ENCODE measurements at places on chromosomes 2 and 18.

DNA sequence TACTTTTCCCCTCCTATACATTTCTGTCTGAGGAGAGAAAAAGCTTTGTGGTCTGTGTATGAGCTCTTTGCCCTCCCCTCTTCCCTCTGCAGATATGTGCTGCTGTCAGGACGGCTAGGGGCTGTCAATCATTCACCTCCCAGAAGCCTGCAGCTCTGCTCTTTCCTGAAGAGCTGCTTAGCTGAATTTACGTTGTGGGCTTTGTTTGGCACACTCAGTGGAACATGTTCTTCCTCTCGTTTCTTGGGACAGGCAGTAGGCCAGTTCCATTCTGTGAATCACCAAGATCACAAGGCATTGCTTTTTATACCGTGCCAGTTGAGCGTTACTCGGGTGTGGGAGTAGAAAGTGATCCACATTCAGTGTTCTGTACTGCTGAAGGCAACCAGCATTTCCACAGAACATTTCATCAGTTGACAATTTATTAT, 136.7 kb downstream of the LAMA3 start:
- DNase-seq = peak; percentile 35

DNA sequence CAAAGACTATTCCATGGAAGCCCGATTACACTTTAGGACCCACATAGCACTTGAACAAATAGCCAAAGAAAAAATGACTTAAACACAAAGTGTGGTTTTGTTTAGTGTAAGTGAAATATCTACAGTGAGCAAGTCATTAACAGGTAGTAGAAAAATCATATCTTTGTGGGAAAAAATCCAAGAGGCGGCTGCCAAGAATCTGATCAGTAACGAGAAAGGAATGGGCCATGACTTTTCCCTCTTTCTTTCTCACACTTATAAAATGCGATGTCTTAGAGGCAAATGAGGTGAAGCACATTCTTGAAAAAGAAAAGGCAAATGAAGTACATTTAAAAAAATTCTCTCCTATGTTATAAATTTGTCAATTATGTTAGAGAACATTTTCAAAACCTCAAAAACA, 12.9 kb upstream of the GEMIN6 start:
- peak; percentile 79 for DNase-seq

GRCh38 chr2:36706021-36706876, 9.7 kb downstream of the VIT start:
- DNase-seq = no peak

GRCh38 chr2:6773007-6773693, 92.6 kb downstream of the CMPK2 start:
- no peak for DNase-seq

DNA sequence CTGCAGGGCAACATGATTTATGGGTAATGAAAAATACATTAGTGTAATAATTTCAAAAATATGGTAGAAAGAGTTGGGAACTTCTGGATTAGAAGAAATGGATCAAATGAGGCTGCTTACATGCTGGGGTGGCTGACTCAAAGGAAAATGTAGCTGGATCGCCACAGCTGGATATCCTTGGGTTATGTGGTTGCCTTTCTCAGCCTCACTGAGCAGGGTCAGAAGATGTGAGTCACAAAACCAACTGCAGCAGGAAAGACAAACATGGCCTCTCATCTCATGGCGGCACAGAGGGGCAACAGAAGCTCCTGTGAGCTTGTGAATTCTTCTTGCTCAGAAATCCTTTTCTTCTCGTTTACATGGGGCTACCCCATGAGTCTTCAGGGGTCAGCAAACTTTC, 317.1 kb upstream of the SPRED2 start:
- DNase-seq = peak; percentile 3

GRCh38 chr18:22349317-22349898, 68.3 kb downstream of the CTAGE1 start:
- DNase-seq = no peak

GRCh38 chr2:150530168-150530567, 42.7 kb upstream of the RND3 start:
- DNase-seq = no peak

DNA sequence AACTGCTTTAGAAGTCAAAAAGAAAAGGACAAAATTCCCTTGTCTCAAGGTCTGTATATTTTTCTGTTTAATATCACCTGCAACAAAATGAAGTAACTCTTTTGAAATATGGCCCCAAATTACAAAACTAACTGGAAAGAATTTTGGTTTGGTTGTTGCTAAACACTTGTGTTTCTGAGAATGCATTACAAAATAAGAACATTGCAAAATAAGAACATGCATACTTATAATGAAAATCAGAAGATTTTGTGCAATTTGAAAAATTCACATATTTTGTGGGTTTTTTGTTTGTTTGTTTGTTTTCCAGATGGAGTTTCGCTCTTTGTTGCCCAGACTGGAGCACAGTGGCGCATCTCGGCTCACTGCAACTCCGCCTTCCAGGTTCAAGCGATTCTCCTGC, 21.8 kb downstream of the NDUFB3 start:
- DNase-seq = no peak

- no peak for DNase-seq
Measured at GRCh38 chr2:201176081-201176481, 6.9 kb upstream of the CASP10 start.

GRCh38 chr18:1542230-1542774, 637.6 kb downstream of the ADCYAP1 start:
- DNase-seq = no peak

DNA sequence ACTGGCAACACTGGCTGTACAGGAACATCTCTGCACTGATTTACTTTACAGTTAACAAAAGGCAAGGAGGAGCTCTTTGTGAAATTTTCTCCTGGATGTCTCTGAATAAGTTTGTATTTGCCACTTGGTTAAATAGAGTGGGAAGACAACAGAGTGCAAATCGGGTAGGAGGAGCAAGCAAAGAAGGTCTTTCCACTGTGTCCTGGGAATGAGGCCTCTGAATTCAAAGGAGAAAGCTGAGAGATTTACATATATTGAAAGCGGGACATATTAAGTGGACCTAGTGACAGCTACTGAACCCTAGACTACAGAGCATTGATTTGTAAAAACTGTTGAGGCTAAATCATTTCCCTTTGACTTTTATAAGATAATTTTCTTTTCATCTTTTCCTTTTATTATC, 117.4 kb upstream of the CHRNA1 start:
- no peak for DNase-seq

DNA sequence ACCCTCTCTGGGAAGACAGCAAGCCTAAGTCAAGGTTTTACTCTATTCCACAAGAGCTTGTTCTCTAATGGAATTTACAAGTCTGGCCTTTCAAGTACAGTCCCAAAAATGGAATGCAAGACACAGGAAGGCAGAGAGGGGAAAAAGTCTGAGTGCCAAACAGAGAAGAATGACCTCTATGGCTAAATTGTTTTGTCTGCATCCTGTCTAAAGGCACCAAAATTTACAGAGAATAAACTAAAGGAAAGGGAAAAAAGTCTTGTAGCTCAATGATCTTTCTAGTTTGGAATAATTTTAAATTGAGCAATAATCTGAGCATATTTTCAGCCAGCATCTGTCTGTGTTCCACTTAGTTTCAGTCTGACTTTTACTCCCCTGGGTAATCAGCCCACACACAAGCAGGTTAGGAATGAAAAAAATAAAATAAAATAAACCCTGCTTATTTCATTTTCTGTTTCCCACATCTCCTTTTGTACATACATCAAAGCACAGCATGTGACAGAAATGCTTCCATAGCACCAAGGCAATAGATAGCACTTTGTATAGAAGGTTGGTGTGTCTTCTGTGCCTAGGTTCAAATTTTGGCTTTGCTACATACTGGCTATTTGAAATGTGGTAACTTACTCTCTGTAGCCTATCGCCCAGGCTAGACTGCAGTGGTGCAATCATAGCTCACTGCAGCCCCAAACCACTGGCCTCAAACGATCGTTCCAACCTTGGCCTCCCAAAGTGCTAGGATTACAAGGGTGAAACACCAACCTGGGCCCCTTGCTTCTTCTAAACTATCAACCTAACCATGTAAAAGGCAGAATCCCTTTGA, 105.1 kb downstream of the SLC8A1 start:
- DNase-seq = no peak

- DNase-seq = peak; percentile 64
Measured at GRCh38 chr2:185990861-185991525, 252.4 kb downstream of the FSIP2 start.

DNA sequence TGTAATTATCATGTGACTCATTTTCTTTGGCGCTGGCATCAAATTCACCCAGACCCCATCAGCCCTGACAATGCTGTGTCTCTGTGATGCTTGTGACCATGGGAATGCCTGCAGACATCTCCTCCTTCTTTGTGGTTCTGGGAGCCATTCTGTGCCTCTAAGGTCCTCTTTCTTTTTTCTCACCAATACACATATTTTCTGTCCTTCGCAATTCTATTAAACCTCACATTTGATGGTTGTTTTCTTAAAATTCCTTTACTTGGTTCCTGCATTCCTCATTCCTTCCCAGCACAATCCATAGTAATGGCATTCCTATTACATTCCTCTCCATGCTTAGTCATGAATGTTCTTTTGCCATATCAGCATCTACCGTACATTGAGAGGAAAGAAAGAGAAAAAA, 375.3 kb downstream of the PIK3C3 start:
- DNase-seq = no peak

- DNase-seq = no peak
Measured at GRCh38 chr18:25332002-25332401, 20.0 kb downstream of the ZNF521 start.

- DNase-seq = no peak
Measured at GRCh38 chr2:11559066-11559785, 25.4 kb downstream of the GREB1 start.

DNA sequence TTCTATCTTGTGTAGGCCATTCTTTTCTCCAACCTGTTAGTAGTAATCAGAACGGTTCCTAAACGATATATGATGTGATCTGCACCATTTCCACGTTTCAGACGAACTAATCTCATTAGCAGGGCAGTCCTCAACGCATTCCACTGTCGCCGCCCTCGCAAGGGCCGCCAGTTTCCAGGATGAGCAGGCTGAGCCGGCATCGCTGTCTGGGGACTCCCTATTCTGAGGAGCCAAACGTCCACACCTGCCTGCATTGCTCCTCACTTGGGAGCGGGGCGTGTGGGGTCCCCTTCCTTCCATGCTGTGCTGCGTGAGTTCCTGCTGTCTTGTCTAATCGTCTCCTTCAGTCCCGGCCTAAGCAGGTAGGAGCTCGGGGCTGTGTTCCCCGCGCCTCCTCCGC, 76.6 kb downstream of the PSMG2 start:
- DNase-seq = no peak

DNA sequence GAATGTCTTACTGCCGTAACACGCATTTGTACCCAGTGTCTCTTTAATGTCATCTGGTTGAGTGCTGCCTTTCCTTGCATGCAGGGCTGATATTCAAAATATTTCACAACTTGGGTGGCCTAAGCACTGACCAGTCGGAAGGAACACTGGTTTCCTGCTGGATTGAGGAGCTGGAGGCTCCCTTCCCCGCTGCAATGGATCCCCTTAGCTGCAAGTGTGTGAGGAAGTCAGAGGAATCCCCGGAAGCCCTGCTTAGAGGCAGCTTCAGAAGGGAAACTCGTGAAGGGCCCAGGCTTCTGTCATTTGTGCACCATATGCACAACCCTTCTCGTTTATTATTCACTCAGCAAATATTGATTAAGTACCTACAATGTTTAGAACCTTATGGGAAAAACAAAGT, 33.2 kb upstream of the SP3 start:
- DNase-seq = no peak

- DNase-seq = no peak
Measured at GRCh38 chr18:80194874-80195570, 52.3 kb downstream of the PARD6G start.

GRCh38 chr2:76721226-76721625, 801.0 kb downstream of the LRRTM4 start:
- DNase-seq = no peak

DNA sequence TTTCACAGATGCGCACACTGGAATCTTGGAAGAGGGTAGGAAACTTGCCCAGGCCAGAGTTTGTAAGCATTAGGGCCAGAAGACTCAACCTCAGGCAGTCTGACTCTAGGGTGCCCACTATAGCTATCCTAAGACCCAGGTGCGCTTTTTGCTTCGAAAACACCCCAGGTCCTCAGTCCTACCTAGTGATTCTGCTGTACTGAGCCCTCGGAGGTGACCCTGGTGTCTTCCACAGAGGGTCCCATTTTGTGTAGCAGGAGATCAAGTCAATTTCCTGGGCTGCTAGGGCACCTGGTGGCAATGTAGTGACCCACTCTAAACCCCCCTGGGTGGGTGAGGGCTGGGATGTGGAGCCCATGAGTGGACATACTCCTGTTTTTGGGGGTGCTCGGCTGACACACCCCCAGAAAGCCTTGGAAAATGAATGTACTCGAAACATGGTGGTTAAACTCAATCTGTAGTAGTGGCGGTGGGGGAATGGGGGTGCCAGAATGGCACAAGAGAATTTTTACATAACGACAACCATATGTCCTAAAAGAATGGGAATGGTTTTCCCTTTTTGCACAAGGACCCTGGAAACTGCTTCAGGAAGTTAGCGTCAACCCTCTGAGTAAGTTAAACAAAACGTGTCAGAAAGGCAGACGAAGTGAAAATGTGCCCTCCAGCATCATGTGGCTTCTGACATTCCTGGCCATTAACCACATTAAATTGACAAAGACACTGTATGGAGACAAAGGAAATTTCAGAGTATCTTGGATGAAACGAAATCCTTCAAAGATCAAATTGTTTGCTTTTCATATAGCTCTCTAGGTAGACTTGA, 218.0 kb upstream of the COPS8 start:
- no peak for DNase-seq

DNA sequence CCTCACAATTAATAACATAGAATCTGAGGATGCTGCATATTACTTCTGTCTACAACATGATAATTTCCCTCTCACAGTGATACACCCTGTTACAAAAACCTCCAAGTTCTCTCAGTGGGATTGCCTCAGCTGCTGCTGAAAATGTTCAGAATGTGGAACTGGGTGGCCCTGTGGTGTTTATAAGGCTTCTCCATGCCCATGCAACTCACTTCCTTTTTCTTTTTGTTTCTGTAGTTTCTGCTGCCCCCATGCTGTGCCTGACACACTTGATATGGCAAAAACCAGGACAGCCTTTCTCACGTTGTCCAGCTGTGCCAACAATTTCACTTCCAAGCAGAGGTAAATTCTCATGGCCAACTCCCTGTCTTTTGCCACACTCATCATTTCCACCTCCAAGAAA, 206.2 kb downstream of the RPIA start:
- DNase-seq = no peak

DNA sequence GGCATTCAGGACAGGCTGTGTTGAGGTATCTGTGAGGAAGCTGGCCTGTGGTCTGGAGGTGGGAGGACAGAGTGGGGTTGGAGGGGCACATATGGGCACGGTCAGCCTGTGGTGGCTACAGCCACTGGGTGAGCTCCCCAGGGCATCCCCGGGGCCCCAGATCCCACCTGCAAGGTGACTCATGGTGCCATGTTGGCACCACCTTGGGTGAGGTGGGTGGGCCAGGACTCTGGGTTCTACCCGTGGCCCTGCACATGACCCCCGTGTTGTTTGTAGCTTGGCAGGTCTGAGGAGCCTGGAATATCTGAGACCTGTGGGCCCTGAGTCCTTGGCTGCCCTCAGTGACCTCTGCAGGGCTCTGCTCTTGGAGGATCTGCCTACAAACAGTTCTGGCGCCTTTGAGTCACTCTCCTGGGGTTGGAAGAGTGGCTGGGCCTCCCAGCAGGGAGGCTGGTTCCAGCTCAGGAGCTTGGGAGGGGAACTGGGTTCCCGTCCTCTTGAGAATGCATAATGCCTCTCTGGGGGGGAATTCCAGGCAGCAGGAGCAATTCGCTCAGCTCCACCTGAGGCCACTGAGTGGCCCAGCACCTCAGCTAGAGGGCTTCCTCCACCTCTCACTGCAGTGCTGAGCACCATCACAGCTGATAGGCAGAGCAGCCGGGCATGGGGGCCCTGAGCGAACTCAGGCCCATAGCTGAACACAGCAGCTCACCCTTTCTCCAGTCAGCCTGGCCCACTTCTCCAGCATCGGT, 105.1 kb downstream of the DYSF start:
- no peak for DNase-seq

- no peak for DNase-seq
Measured at GRCh38 chr2:219961947-219962498, 334.6 kb downstream of the SLC4A3 start.

Measured in HCEC 1CT (cell line).